ENCODE measurements at places on chromosomes 2 and 18.

GRCh38 chr2:133063775-133064174 is 393.8 kb upstream of the LYPD1 start:
- DNase-seq, result no peak

DNA sequence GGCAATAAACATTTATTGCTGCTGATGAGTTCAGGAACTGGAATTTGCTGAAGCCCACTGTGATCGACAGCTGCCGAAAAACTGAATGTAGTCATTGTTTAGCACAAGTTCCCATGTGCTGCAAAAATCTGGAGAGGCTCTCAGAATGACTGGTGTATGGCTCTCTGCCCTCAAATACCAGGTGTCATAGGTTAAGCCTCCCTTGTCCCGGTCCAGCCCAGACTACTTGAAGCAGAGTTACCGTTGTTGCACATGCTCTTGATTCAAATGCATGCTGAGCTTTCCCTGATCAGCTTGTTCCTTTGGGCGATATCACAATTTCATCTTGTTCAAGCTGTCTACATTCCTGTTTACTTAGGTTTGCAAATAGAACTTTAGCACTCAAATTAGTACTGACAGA is 625.2 kb downstream of the CPS1 start:
- no peak for DNase-seq

GRCh38 chr2:9796056-9797010 is 46.9 kb upstream of the TAF1B start:
- no peak for DNase-seq

DNA sequence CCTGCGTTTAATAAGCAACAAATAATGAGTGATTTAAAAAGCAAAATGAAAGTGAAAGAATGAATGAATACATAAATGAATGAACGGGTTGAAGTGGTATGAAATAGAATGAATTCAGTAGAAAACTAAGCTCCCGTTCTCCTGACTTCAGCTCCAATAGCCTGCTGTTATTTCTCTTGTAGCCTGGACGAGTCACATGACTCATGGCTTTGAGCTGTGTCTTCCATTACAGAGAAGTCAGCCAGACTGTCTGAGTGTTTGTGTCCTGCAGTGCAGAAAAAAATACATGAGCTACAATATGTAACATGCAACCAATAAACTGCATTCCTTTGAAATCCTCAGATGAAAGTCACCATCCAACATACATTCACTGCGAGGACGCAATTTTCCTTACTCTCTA is 21.2 kb downstream of the SCG2 start:
- no peak for DNase-seq

GRCh38 chr18:79800371-79801180 is 2.8 kb downstream of the KCNG2 start:
- DNase-seq, result no peak

GRCh38 chr18:41593171-41593675 is 361.8 kb upstream of the PIK3C3 start:
- DNase-seq, result no peak

- DNase-seq, result no peak
Observed at GRCh38 chr2:179917272-179917671, 55.9 kb upstream of the ZNF385B start.

DNA sequence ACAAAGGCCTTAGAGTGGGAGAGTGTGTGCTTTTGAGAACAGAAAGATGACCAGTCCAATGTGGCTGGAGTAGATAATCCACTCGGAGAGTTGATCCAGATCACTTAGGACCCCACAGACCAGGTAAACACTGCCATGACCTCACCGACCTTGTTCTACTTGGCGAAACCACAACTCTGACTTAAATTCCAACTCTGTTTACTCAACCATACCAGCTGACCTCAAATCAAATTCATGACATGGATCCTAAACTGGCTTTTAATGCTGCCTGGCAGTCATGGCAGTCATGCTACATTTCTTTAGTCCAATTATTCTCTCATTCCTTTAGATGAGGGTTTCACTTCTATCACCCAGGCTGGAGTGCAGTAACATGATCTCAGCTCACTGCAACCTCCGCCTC is 347.1 kb upstream of the FAM98A start:
- DNase-seq, result no peak

DNA sequence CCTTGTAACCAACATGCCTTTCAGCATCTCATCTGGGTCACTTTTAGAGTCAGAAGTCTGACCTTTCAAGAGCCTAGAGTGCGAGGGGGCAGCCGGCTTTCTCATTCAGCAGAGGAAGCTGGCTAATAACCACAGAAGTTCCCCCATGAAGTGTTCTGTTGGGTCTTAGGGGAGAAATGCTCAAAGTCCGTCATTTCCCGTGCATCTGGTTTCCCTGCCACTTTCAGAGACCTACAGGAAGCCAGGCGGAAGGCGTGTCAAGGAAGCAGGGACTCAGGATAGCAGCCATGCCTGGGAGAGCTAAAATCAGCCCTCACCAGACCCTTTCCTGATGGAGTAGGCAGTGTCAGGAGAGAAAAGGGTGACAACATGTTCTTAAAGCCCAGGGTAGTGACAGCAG is 301.8 kb upstream of the ID2 start:
- DNase-seq, result no peak

DNA sequence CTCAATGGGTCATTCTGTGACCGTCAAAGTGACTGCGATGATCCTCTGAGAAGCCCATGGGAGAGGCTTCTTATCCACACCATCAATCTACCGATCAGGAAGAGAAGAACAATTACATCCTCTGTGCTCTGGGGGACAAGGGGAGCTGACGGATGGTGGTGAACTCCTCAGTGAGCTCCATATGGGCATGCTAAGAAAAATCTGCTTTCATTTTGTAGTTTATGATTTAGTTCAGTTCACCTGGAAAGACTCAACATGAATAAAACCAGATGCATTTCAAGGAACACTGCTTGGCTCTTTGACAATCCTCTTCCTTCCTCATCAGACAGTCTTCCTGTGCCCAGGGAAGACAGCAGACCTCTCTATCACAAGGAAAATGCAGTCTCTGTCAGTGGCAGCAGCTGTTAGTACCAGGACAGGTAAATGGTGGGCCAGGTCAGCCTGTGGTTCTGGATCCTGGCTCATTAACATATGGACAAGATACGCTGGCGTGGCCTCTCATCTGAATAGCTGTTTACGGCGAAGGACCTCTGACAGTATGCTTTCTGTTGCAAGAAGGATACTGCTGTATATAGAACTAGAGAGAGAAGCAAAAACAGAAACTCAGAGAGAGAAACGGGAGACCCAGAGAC is 176.9 kb downstream of the BCL2 start:
- DNase-seq, result no peak

- DNase-seq, result no peak
Observed at GRCh38 chr2:232941912-232942594, 71.0 kb downstream of the NGEF start.

- DNase-seq, result no peak
Observed at GRCh38 chr2:78896536-78896935, 129.0 kb upstream of the REG3G start.

- no peak for DNase-seq
Observed at GRCh38 chr2:27378096-27378808, 2.3 kb downstream of the ZNF513 start.

DNA sequence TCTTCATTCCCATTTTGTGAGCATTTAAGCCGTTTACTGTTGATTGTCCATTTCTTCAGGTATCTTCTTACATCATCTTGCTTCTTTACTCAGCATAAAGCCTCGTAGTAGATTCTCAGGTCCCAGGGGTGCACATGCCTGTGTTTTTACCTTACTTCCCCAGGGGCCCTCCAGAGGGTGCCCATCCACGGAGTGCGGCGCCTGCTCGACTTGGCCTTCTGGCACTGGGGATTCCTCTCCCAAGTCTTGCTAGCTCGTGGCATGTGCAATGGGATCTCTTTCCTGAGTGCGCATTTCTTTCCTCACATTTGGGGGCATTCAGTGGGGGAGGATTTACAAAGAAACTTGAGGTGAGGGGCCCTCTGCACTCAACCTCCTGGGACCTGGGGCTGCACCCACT is 148.1 kb downstream of the AGAP1 start:
- no peak for DNase-seq

GRCh38 chr18:42635378-42636048 is 480.0 kb downstream of the RIT2 start:
- no peak for DNase-seq

DNA sequence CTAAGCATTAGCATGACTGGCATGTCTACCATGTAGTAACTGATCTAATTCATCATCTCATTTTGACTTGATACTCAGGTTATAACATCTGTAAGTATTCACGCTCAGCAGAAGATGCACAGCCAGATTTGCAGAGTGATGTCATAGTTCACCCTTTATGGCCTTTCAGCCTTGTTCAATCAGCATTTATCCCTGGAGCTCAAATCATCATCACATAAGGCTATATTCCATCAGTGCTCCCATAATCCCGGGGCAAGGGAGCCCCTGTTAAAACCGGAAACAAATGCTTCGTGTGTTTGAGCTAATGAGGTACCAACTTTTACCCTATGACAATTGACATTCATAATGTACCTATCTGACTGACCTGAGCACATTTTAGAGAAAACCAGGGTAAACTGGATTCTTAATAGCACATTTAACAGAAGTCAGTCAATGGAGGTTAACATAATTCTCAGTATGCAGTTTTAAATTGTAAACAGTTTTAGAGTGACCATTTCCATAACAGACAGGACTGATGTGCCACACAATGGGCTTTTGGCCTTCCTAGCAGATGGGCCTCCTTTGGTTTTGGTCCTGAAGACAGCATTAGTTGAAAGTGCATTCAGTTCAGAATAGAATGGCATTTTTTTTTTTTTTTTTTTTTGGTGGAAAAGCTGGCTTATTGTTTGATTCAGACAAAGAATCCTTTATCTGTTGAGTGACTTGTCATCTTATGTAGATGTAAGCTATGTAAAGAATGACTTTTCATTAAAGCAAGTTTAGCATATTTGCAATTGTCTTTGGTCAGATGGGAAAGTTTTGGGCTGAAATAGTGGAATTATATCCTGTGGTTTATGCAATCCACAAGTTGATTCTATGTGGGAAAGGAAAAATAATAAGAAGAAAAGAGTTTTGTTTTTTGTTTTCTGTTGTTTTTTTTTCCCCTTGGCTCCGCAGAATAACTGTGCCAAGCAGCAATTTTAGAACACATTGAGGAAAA is 866.0 kb upstream of the ACVR2A start:
- DNase-seq, result no peak

DNA sequence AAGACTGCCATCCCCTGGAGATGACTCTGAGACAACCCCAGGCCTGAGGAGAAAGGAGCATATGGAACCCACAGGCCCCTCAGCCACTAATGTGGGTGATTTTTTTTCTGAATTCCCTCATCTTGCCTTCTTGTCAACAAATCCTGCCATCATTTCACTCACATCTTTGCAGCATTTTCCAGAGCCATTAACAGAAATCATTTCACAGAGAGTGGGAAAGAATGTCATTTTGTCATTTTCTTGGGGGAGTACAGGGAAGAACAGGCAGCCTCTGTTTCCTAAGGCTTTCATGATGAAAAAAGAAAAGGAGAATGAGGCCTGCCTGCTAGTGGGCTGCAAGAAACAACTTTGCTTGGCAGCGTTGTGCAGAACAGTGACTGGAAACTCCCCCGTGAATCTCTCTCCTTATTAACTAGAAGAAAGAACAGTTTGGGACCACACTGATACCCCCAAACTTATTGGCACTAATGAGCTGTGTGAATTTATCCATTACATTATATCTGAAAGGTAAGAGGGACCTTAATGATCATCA is 1464.6 kb upstream of the CELF4 start:
- no peak for DNase-seq

GRCh38 chr2:12931186-12931844 is 214.6 kb downstream of the TRIB2 start:
- DNase-seq, result no peak

DNA sequence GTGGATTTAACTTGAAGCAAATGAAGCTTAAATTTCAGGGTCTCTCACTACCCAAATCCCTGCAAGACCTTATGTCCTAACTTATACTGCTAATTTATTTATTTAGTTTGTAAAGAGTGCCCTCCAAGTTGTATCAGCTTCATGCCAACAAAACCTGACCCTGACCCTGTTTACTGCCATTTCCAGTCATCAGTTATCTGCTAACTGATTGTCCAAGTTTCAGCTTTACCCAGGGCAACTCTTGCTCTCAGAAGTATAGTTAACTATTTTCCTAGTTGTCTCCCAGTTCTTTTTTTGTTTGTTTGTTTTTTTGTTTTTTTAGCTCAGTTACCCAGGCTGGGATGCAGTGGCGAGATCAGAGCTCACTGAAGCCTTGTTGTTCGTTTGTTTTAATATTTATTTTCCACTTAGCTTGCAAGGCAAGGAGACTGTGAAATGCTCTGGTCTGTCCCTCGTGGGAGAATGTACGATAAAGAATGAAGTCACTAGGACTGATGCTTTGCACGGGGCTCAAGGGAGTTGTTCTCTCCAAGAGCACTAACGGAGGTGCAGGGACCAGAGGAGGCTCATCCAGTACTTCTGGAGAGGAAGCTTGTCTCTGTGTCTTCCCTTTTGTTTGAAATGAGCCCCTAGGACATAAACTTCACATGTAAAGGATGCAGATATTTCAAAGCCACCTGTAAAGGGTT is 35.3 kb downstream of the MYOM1 start:
- DNase-seq, result no peak

GRCh38 chr18:376311-376710 is 108.5 kb upstream of the THOC1 start:
- no peak for DNase-seq

DNA sequence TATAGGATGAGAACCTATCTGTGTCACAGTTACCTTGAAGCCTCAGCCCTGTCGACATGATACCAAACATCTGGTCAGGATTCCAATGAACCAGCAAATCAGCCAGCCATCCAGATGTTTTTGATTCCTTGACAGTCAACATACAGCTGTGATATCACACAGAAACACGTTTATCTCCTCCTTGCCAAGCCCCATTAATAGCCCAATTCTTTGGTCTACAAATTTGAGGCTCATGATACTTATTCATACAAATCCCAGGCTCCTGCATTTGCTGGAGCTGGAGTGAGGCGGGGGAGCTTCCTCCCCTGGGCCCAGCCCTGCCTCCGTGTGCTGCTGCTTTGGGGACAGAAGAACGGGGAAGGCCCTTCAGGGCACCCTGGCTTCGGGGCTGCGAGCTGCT is 611.6 kb upstream of the SALL3 start:
- no peak for DNase-seq

DNA sequence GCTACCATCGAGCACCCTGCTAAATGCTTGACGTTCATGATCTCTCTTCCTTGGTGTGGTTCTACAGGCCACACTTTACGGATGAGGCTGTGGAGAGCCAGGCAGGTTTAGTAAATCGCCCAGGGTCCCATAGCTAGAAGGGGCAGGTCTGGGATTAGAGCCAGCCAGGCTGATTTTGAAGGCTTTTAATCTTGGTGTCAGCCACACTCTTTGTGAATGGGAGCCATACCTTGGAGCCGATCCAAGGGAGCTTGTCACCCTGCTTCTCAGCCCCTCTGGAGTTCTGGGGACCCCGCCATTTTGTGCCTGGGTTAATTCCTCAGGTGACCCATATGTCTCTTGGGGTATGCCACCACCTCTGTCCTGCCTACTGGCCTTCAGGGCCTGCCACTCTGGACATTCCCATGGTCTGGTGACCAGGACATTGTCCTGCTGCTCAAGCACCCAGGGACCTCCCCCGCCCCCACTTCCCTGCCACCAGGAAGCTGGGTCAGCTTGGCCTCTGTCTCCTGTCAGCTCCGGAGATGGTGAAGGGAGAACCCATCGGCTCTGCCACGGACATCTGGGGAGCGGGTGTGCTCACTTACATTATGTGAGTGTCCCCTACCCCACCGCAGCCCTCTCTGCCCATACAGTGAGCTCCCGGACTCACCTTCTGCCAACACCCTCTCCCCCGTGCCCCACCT is 7.3 kb upstream of the GMPPA start:
- no peak for DNase-seq
